ENCODE measurements at places on chromosomes 2 and 18.

- DNase-seq: no peak
Observed at GRCh38 chr2:178392215-178392614, 58.8 kb downstream of the PRKRA start.

DNA sequence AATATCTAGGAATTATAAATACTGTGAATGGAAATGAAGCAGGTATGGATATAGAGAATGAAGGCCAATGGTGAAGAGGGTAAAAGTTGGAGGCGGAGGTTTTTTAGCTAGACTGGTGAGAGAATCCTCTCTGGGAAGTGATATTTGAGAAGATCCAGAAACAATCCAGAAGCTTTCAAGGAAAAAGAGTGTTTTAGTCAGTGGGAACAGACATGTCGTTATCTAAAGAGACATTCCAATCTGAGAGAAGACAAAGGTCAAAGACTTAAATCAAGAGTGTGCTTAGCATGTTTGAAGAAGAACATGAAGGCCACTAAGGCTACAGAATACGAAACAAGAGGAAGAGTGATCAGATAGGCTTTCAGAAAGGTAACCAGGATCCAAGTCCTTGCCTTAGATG is 211.0 kb downstream of the MBD5 start:
- DNase-seq: no peak

DNA sequence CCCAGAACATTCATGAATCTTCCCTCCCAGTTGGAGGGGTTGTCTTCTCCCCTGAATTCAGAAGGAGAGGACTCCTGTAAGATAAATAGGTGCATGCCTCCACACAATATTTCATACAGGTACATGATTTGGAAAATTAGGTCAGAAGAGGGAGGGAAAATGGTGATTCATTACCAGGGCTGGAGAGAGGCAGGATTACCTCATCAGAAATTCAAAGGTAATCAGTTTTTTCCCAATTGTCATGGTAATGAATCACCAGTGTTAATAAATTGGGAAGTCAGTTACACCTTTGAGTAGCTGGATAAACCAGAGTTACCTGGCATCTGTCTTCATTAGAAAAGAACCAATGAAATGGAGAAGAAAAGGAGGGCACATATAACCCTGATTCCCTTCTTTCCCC is 128.5 kb downstream of the EN1 start:
- no peak for DNase-seq

GRCh38 chr2:105557021-105557920 is 158.4 kb upstream of the FHL2 start:
- no peak for DNase-seq

GRCh38 chr18:24543086-24543794 is 82.8 kb downstream of the HRH4 start:
- DNase-seq: no peak

- DNase-seq: no peak
Observed at GRCh38 chr2:233006648-233007047, 6.4 kb downstream of the NGEF start.

DNA sequence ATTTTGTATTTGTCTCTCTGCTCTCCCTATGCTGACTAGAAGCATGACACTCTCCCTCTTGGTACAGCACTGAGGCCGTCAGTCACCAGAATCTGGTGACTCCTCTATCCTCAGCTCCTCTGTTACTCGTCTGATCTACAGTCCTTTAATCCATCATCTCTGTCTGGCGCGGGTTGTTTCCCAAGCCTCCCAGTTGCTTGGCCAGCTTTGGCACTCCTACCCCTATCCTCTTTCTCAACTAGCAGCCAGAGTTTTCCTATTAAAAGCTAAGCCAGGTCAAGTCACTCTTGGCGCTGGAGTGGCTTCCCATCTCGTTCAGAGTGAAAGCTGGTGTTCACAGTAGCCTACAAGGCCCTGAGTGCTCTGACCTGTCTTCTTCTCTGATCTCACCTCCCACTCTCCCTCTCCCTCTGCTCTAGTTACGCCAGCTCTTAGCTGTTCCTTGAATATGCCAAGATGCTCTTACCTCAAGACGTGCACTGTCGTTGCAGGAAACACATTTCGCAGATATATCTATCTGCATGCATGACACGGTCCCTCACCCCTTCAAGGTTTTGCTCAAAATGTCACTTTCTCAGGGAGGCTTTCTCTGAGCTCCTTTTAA is 41.8 kb upstream of the PSME4 start:
- no peak for DNase-seq

Measured in T-cell (primary cell).